ENCODE measurements at places on chromosomes 1 and 21.

- DNase-seq = no peak
Measured at GRCh38 chr21:38668541-38668940, 137.2 kb upstream of the ETS2 start.

DNA sequence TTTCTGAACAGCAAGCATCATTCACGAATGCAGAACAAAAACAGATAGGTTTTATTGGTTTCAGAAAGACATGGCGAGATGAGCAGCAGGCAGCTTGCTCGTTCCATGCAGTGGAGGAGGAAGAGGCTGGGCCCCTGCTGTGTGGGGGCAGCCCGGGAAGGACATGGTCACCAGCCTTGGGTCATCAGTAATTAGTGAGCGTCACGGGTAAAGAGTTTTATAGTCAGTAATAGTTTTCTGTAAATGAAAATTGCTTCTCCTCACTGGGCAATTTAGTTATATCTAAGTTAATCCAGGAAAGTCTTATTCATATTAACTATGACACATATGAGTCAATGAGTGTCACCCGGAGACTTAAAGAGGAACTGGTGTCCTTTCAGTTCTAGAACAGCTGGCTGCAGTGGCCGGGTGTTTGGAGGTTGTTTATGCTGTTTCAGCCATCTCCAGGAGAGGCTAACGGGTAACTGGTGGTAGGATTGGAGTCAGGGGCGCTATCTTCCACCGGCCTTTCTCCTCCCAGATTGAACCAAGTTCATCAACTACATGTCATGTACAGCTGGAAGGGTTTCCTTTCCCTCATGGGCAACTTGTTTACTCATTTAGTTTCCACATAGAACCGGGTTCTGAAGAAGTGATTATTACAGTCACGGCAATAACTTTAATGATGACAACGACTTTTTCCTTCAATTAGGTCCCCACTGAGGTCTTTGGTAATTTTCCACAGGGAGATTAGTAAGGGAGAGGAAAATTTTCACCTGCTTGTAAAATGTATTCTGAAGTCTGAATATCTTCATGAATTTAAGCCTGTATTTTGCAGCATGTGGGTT lies 34.6 kb upstream of the SLC45A1 start:
- DNase-seq = peak; percentile 12

DNA sequence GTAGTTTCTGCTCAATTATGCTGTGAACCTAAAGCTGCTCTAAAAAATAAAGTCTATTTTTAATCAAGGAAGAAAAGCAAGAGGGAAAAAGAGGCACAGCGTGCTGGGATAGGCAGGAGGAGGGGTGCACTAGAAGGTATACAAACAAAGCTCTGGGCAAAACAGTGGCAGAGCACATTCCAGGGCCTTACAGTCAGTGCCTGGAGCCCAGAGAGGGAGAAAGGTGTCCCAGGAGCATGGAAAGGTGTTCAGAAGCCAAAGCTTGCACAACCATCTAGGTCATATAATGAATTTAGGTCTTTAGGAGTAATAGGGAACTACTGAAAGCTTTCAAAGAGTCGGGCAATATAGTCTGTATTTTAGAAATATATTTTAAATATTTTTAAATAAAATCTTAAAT lies 163.6 kb upstream of the PALMD start:
- no peak for DNase-seq

- DNase-seq = no peak
Measured at GRCh38 chr1:91552091-91552490, 51.4 kb downstream of the CDC7 start.

DNA sequence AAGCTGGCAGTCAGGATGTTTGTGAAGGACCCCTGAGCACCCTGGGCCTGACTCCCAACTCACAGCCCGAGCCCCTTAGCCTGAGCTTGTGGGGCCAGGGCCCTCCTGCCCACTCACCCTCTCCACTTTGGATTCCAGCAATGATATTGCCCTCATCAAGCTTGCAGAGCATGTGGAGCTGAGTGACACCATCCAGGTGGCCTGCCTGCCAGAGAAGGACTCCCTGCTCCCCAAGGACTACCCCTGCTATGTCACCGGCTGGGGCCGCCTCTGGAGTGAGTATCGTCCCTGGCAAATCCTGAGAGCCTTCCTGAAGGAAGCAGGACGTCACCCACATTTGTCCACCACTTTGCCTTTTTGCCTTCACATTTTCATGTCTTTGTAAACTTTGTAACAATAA lies 5.0 kb downstream of the CTRC start:
- DNase-seq = no peak

- DNase-seq = no peak
Measured at GRCh38 chr1:222546548-222547259, 1.2 kb downstream of the HHIPL2 start.

DNA sequence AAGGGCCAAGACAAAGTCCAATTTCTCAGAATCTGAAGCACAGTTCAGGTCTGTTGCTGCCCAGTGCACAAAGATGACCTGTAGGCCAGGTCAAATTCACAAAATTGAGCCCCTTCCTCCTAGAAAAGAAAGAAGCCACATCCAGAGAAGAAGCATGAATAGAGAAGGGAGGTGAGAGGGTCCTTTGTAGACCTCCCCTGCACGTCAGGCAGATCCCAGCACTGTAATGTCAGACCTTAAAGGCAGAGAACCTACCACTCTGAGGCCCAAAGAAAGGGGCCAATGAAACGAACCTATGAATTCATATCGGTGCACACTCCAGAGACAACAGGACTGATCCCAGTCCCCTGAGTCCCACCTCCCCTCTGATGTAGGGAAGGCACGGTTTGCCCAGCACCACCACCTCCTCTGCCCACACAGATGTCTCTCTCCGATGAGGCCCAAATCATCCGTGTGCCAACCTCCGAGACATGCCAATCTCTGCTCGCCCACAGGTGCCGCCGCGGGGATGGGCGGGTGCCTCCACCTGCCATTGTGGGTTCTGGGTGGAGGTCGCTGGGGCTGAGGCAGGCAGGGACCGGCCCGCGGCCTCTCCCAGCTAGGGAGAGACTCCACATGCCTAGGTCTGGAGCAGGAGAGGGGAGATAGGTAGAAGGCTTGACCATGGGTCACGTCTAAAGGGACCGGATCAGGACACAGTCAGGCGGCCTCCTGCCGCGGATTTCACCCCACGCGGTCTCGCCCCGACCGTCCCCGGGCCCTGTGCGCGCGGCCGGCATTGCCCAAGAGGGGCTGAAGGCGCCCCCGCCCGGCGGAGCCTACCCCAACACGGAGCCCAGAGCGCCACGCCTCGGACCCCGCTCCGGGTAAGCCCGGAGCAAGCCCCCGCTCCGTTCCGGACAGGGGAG lies 42.1 kb downstream of the RRAGC start:
- DNase-seq = no peak

DNA sequence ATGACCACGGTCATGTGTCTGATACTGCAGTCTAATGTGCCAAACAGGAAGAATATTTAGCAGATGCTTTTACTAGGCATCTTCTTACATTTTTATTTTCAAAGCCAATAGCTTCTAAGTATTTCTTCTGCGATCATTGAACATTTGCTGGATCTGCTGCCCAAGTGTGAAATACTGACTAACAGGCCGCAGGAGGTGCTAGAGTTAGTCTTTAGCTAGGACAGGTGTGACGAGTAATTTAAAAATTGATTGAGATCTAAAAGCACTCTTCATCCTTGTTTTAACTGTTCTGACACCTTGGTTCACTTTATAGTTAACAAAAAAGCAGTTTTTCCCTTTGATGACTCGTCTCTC lies 748 bp upstream of the FAM78B start:
- no peak for DNase-seq

DNA sequence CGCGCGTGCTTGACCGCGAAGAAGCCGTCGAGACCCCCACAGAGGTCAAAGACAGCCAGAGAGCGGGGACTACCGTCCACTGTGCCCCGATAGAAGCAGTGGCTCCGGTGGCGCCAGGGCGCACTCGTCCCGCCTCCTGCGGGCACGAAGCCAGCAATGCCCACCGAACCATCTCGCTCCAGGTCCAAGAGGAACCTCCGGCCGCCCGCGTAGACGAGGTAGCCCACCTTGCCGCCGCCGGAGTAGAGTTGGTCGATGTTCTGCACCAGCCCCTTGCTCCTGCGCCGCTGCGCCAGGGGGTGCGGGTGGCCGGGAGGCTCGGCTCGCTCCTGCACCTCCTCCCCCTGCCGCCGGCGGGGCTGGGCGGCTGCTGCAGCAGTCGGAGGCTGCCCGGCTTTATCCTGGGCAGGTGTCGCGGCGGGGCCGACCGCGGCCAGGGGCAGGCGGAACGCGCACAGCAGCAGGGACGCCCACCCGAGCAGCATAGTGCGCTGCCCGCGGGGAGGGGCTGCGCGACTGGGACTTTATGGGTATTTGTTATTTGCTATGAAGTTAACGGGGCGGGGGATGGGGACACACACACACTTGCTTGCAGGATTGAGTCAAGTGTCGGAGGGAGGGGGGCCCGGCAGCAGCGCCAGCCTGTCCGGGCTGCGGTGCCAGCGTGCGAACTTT lies 844 bp downstream of the ADAMTS5 start:
- DNase-seq = no peak

GRCh38 chr21:42423685-42424084 lies 20.0 kb downstream of the UBASH3A start:
- no peak for DNase-seq

All from stimulated activated CD8-positive, alpha-beta memory T cell treated with anti-CD3 and anti-CD28 coated beads, Interleukin-7, amount 100 ng/mL, for 48 hours (primary cell).